CD4-positive, alpha-beta T cell treated with Interleukin-15 for 4 hours (primary cell): ENCODE measurements at places on chromosomes 13 and 19.

DNA sequence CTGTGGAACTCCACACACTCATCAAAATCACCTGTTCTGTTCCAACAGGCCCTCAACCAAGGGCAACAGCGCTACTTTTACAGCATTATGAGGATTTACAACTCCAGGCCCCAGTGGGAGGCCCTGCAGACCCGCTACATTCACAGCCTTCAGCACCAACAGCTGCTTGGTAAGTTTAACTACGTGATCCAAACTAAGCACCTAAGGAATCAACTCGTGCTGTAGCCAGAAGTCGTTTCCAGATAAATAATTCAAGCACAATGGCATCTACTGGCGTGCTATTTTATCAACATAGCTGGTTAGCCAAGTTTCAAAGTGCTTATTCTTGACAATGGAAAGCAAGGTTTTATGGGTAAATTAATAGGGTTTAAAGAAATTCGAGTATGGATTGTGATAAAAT is 5.3 kb downstream of the FAM216B start:
- no peak for DNase-seq

DNA sequence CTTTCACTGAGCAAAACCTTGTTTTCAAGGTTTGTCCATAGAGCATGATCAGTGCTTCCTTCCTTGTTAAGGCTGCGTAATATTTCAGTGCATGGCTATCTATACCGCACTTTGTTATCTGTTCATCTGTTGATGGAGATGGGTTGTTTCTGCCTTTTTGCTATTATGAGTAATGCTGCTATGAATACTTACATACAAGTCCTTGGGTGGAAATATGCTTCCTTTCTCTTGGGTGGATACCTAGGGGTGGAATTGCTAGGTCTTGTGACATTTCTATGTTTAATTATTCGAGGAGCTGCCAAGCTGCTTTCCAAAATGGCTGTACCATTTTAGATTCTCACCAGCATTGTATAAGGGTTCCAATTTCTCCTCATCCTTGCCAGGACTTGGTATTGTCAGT is 70.9 kb downstream of the SPATA13 start:
- DNase-seq = no peak

- DNase-seq = no peak
Measured at GRCh38 chr13:83449668-83450395, 432.4 kb downstream of the SLITRK1 start.

DNA sequence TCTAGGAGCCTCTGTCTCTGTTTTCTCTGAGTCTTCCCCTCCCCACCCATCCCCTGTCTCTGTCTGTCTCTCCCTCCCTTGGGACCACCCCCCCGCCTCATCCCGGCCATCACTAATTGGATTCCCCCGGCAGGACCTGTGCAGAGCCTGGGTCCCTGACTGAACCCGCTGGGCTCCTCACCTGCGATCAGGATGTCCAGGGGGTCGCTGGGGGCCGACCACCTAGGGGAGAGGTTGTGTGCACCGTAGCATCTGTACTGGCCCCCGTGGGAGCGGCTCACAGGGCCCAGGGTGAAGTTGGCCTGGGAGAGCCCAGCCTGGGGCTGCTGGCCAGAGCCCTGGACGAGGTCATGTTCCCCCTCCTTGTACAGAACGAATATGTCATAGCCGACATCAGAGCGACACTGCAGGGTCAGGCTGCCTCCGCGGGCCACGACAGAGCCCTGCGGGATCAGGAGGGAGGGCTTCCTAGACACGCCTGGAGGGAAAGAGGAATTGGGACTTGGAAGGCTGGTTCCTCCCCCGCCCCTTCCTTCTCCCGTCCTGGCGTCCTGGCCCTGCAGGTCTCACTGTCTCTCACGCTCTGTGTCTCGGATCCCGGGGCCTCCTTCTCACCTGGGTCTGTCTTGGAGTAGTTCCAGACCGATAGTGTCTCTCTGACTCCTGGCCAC is 1.8 kb downstream of the LILRB5 start:
- no peak for DNase-seq

- no peak for DNase-seq
Measured at GRCh38 chr13:43794416-43794815, 7.6 kb upstream of the ENOX1 start.

DNA sequence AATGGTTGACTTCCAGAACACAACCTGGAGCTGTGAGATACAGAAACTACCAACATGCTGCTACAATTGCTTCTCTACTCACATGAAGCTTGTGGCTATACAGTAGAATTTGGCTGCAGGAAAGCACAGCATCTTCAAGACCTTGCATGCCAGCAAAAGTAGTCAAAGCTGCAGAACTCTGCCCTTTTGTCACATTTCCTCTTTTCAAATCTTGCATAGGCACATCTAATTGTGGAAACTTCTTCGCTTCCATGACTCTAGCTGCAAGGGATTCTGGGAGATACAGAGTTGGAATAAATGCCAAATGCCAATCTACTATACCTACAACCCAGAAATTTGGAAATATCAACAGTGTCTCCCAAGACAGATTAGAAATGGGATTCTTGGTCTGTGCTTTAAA is 462.2 kb downstream of the FOXO1 start:
- no peak for DNase-seq

GRCh38 chr19:1747285-1748114 is 5.8 kb upstream of the ONECUT3 start:
- peak; percentile 65 for DNase-seq

DNA sequence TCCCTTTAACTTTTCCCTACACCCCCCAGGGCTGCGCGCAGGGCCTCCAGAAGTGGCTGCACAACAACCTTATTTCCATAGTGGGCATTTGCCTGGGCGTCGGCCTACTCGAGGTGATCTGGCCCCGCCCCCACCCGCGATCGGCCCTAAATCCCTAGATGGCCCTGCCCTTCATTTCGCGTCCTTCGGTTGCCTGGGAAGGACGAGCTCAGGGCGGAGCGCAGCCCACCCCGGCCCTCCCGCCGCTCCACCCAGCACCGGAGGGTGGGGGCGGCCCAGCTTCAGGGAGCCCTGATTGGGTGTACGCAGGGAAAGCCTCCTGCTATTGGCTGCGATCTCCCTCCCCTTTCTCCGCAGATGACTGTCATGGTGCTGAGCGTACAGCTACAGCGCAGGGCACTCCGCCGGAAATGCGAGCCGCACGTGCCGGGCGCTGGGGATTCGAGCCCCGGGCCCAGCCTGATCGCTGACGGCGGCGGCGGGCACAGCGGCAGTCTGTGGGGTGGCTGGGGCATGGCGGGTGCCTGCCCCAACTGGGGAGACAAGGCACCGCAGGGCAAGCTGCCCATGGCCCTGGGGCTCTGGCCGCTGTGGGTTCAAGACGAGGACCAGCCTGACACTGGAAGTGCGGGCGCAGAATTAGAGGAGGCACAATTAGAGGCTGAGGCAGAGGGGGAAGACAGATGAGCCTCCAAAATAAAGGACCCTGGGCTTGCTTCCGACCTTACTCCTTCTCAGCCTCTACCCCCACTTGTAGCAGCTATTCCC is 4.3 kb downstream of the CD37 start:
- DNase-seq = no peak

GRCh38 chr13:63696055-63696454 is 2280.4 kb upstream of the PCDH20 start:
- DNase-seq = no peak

GRCh38 chr13:21034603-21035191 is 26.7 kb downstream of the LATS2 start:
- DNase-seq = no peak

DNA sequence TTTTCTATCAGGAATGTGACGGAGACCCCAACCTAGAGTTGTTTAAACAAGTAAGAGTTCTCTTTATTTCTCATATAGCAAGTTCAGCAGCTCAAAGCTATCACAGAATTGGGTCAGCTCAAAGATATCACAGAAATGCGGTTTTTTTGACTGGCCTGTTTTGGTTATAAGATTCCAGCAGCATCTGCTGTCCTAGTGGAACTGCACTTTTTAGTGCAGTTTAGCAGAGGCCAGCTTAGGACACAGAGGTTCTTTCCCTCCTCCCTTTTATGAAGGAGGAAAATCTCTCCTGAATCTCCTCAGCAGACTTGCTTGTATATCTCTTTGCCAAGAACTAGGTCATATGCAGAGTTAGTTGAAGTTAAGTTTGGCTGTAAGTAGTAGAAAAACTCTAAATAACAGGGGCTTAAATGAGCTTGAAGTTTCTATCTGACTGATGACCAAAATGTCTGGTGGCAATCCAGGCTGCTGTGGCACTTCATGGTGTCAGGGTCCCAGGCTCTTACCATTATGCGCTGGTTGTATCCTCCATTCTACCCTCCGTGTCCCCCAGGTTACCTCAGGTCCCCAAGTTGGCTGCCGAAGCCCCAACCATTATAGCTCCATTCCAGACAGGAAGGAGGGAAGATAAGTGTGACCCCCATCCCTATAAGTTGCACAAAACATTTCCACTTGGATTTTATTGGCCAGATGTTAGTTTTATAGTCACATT is 6.6 kb downstream of the PPP2R1A start:
- no peak for DNase-seq

GRCh38 chr13:20685092-20685491 is 18.4 kb upstream of the IL17D start:
- DNase-seq = no peak

GRCh38 chr19:50654882-50655281 is 5.6 kb downstream of the C19orf81 start:
- no peak for DNase-seq

GRCh38 chr19:31943191-31943661 is 402.2 kb upstream of the ZNF507 start:
- DNase-seq = no peak

DNA sequence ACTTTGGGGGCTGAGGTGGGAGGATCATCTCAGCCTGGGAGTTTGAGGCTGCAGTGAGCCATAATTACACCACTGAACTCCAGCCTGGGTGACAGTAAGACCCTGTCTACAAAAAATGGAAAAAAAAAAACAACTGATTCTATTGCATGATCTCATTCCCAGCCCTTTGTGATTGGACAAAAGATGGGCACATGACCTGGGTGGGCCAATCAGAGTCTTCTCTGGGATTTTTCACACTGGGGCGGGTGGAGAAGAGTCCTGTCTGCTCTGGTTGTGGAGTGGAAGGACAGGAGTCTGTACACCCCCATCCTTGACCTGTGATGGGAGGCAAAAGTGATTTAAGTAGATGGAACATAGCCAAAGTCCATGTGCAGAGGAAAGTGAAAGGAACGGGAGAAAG is 170.5 kb downstream of the UQCRFS1 start:
- DNase-seq = no peak

GRCh38 chr13:21326155-21327031 is 132.7 kb downstream of the ZDHHC20 start:
- no peak for DNase-seq

DNA sequence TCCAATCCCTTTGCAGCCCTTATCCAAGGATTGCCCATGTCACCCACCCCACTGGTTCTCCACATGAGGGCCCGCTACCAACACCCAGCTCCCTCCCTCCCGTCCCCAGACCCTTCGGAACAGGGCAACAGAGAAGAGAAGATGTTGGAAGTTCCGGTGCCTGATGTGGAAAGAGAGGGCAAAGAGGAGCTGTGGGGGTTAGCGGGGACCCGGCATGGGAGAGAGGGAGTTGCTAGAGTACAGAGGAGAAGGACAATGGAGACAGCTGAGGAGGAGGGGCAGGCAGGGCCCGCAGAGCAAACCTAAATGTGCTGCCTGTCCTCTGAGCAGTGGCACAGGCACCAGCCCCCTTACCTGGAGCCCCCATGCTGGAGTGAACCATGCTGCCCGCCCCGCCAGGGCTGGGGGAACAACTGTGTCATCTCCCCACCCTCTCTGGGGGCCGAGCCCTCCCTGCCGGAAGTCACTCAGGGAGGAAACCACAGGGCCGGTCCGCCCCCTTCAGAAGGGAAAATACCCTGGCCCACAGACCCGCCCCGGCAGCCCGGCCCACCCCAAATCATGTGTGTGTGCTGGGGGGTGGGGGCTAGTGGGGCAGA is at the start of gene POU2F2:
Gene POU2F2 (minus strand): TSS at position 417 of the 599 bp plus-strand sequence. CDS start 35 bp downstream, at position 382.
- peak; percentile 90 for DNase-seq

- DNase-seq = no peak
Measured at GRCh38 chr13:32255724-32256109, 59.4 kb downstream of the ZAR1L start.

DNA sequence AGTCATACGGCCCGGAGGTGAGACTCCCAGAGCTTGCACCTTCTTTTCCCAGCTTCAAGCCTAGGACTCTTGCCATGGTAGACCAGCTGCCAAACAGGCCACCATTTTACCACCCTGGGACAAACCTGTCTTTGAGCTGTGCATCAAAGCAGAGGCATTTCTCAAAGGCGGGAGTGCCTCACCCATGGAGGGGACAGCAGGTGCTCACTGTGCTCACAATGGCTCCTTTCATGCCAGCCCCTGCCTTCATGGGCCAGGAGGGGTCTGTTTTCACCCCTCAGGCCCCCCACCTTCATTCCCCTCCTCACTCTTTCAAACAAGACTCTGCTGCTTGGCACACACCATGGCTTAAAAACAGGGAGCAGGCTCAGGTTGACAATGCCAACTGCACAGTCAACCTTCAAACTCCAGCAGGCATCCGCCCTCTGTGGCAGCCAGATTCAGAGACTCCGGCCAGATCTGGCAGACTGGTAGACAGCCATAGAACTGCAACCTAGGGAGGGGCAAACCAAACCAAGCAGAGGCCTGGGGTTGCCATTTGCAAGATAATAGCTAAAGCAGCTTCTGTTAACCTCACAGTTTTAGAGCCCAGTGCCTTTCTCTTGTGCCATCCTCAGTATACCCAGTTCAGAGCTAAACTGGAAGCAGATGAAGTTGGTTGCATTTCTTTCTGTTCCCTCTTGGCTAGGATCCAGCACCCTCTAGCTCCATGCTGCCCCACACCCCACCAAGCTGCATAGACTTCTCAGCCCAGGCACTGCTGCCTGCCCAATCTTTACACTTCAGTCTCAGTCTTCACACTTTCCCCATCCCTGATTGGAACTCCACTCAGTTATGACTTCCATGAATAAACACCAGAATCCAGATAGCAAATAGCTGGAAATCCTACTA is 93.9 kb upstream of the SPATA13 start:
- no peak for DNase-seq

DNA sequence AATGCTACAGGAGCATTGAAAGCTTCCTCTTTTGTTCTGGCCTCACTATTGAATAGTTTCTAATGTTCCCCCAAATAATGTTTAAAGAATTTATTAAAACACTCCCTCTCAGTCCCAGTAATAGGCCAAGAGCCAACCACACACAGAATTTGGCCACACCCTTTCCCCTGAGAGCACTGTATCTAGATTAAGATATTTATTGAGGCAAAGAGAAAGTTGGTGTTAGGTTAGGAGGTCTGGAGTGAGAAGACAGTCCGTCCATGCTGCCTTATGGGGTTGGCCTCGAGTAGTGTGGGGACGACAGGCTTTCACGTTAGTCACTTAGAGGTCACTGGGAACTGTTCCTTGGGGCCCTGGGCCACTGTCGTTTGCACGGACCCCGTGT is 122.9 kb upstream of the RNF113B start:
- DNase-seq = no peak

GRCh38 chr19:31340042-31341025 is 8.9 kb downstream of the TSHZ3 start:
- DNase-seq = peak; percentile 50

GRCh38 chr13:99087954-99088491 is 110.2 kb upstream of the DOCK9 start:
- DNase-seq = peak; percentile 48

- DNase-seq = no peak
Measured at GRCh38 chr13:112626761-112627160, 38.8 kb upstream of the TUBGCP3 start.
